ENCODE measurements at places on chromosomes 2 and 18. TPM values are rescaled to one million over a fixed set of nuclear protein-coding genes. Genes with fewer than 3 reads are reported as not detected.

Gene ATG16L1
- 30.2 TPM for total RNA-seq

Gene HOXD13
- not detected for total RNA-seq

Gene HTR2B
- 11.7 TPM for total RNA-seq

Gene CHRND
- not detected for total RNA-seq

Gene RIT2
- total RNA-seq, result not detected

Gene KCNIP3
- total RNA-seq, result 0.57 TPM

Gene TMEM214
- total RNA-seq, result 74.2 TPM

Gene CD28
- total RNA-seq, result not detected

Gene ABCB11
- not detected for total RNA-seq
